ENCODE measurements at places on chromosomes 2 and 18.

GRCh38 chr2:43776324-43776723 is 2.5 kb downstream of the DYNC2LI1 start:
- no peak for DNase-seq

- no peak for DNase-seq
Measured at GRCh38 chr2:58688813-58689212, 447.7 kb upstream of the FANCL start.

DNA sequence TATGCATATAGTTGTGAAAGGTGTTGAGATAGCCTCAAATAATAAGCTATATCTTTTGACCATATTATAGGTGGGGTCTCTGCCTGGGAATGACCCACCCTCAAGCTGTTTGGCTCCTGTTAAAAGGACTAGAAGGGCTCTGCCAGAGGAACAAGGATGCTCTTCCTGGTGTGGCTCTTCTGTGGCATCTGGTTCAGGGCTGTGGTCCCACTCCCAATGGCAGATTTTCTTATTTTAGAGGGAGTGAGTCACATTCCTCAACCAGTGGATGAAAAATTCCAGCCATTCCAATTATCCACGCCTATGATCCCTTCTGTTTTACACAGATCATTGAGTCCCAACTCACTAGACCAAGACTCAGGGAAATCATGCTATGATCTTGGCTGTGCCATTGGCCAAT is 119.9 kb downstream of the PARD3B start:
- peak; percentile 7 for DNase-seq

DNA sequence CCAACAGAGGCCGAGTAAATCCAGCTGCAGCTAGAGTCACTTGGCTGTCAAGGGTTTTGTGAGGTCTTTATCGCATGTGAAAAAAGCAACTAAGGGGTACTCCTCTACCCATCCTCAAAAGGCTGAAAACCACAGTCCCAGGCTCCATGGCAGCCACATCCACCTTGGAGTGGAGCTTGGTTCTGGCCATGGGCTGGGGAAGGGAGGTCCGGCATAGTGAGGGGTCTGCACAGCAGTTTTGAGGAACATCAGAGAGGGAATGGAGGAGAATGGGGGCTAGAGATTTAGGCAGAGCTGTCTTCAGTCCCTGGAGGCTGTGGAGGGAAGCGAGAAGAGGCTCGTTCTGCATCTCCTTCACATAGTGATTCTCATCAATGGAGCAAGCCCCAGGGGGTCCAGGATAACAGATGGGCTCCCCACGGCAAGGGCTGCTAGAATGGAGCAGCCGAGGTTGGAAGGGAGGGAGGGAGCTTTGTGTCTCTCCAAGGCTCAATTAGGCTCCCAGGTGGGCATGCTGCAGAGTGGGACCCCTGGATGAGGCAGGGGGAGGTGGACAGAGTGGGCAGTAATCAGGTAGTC is 21.0 kb downstream of the MROH2A start:
- DNase-seq: no peak

GRCh38 chr2:75594596-75594995 is 33.9 kb upstream of the EVA1A start:
- no peak for DNase-seq

GRCh38 chr18:78087338-78087737 is 837.7 kb downstream of the GALR1 start:
- DNase-seq: no peak
